NCI-H2107 (cell line): ENCODE measurements at places on chromosomes 4 and X.
A peak's percentile ranks its signal among the peaks of the same experiment; 100 is the strongest.

- DNase-seq = no peak
Observed at GRCh38 chr4:158787709-158788475, 19.1 kb downstream of the FNIP2 start.

DNA sequence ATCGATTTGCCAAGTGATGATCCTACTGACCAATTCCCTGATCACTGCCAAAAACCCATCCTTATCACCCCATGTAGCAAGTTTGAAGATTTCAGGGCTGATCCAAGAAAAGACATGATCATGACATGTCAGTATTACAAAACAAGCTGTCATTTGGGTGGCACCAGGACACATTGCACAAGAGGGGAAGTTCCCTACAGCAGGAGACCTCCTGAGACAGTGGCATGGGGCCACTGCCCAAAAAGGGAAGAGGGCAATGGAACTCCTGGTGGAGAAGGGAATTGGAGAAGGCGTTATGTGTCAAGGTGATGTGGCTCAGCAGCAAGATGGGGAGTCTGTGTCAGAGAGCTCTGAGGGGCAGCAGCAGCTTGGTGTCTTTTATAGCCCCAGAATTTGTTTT is 43.4 kb downstream of the ZNF182 start:
- no peak for DNase-seq

- DNase-seq = no peak
Observed at GRCh38 chr4:1407657-1408333, 1.6 kb upstream of the NKX1-1 start.

DNA sequence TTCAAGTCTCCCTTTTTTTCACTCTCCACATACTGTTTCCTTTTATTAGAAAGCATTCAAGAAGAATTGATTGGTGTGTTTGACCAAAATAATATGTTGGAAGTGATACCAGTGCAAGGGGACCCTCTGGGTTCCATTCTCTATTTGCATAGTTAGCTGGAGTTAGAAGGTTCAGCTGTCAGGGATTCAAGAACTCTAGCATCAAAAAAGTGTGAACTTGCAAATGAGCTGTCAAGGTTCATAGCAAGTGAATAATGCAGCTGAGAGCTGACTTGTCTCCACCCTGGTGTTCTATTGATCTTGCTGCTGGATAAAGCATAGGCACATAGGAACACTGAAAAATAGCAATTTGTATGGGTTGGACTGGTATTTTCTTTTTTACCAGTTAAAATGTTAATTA is 73.2 kb downstream of the SORBS2 start:
- no peak for DNase-seq

DNA sequence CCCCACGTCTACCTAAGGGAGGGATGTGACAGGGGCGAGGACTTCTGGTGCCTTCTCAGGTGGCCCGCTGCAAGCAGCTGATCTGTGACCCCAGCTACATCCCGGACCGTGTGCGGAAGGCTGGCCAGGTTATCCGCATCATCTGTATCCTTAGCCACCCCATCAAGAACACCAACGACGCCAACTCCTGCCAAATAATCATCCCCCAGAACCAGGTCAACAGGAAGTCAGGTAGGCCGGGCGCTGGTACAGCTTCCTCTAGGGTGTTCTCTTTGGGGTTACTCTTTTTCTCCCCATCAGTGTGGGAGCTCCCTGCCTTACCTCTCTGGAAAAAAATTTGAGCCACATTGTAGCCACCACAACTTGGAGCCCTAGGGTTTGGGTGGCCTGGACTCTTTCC is 2.4 kb upstream of the FAM50A start:
- DNase-seq = no peak

- no peak for DNase-seq
Observed at GRCh38 chr4:133584714-133585113, 435.6 kb downstream of the PCDH10 start.

DNA sequence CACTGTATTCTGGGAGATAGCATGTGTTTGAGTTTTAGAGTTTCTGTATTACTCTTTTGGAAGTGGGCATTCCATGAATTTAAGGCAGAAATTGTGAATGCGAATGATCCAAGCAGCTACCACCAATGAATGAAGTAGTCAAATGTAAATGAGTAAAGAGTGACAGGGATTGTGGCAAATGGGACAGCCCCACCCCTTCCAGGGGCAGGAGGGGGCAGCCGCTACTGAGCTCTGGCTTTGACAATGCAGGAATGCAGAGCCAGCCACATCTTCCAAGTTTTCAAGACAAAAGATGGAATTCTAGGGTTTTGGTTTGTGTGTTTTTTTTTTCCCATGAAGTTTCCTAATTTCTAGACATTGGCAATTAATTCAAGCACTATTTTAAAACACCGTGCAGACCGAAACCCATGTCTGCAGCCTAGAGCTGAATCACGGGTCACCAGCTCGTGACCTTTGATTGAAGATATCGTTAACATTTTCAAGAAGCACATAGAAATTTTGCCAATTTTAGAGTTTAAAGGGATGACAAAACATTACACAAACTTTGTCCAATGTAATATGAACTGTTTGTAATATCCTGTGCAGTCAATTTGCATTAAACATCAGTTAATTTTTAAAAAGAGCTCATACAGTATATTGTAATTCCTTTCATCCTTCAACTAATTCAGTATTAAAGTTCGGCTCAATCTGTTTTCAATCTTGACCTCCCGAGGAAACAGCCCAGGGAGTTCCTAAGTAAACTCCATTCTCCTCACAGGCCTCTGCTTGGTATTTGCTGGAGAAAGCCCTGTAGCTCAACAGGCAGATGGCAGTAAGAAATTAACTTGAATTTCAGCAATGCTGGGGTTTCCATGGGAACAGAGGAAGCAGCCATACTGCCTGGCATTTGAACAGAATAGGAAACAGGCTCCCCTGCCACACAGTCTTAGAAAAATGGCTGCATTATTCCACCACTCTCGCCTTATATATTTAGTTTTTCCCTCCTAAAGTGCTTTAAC is 83.4 kb downstream of the UCHL1 start:
- DNase-seq = no peak

- DNase-seq = no peak
Observed at GRCh38 chr4:18180122-18180521, 158.6 kb upstream of the LCORL start.

- no peak for DNase-seq
Observed at GRCh38 chrX:39877905-39878304, 219.9 kb downstream of the BCOR start.

DNA sequence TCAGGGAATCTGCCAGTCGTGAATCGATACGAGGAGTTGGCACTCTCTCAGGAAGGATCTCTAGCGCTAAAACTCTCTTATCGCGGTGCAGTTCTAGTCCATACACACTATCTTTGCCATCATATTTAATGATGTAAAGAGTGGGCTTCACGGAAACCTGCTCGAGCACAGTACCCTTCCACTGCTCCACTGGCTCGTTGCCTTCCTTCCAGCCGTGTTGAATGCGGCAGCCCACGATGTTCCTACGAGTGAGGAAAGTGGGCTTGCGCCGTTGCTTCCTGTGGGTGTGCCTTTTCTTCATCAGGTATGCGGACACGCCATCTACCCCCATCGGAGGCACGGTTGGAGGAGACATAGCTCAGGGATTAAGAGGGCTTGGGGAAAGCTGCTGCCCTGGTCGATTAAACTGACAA is 661 bp downstream of the SPIN4 start:
- peak; percentile 42 for DNase-seq
